ENCODE measurements at places on chromosomes 1 and 21.
A peak's percentile ranks its signal among the peaks of the same experiment; 100 is the strongest.

- DNase-seq: no peak
Observed at GRCh38 chr1:171805395-171806115, 24.1 kb downstream of the METTL13 start.

GRCh38 chr1:42479621-42480020, 16.5 kb downstream of the CCDC30 start:
- DNase-seq: no peak

DNA sequence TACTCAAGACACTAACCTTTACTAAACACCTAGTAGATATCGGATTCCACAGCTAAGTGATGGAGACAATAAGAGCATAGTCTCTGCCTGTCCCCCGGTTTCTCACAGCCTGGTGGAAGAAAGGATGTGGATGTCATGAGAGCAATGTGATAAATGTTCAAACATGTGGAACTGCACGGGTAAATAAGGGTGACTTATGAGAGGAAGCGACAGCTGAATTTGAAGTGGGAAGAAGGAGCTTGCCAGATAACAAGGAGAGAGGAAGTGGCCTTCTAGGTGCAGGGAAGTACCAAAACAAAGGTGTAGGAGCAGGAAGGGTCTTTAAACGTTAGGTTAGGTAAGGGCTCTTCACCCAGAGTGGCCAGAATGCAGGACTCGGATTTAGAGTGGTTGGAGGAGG, 178.6 kb upstream of the NRIP1 start:
- DNase-seq: no peak

- no peak for DNase-seq
Observed at GRCh38 chr1:31904339-31905092, 33.7 kb downstream of the PTP4A2 start.

GRCh38 chr1:47967864-47968555, 29.2 kb downstream of the TRABD2B start:
- DNase-seq: no peak

- no peak for DNase-seq
Observed at GRCh38 chr1:114316204-114316603, 162.5 kb upstream of the SYT6 start.

DNA sequence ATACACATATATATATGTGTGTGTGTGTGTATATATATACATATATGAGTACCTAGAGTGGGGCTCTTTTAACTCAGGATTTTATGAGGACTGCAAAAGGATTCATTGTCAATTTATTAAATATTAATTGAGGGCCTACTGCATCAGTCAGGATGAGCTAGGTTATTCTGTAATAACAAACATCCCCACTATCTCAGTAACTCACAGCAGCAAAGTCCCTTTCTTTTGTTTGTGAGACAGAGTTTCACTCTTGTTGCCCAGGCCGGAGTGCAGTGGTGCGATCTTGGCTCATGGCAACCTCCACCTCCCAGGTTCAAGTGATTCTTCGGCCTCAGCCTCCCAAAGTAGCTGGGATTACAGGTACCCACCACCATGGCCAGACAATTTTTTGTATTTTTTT, 63.8 kb upstream of the FAM20B start:
- no peak for DNase-seq

DNA sequence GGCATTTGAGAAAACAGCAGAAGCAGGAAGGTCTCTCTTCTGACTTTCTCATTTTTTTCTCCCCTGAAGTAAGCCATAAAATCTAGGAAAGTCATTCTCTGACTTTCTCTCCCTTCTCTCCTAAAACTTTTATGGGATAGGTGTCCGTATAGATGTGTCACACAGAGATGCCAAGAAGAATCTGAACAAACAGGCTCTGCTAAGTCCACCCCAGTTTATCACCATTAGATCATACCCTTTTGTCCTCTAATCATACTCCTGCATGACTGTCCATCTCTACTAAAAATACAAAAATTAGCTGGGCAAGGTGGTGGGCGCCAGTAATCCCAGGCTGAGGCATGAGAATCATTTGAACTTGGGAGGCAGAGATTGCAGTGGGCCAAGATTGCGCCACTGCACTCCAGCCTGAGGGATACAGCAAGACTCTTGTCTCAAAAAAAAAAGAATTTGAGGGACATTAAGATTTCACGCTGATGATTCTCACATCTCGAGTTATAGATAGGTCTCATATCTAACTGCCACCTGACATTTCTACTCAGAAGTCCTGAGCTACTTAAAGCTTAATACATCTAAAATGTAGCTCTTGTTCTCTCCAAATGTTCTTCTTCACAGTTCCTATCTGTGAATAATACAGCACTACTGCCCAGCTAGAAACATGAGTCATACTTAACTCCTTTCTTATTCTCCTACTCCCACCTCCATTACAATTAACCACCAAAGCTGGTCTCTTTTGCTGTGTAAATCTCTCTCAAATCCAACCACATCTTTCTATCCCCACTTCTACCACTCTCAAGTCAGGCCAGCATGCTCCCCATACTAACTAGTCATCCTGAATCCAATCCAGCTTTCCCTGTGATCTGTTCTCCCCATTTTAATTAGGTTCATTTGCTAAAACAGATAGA, 47.7 kb downstream of the ZNF644 start:
- no peak for DNase-seq

DNA sequence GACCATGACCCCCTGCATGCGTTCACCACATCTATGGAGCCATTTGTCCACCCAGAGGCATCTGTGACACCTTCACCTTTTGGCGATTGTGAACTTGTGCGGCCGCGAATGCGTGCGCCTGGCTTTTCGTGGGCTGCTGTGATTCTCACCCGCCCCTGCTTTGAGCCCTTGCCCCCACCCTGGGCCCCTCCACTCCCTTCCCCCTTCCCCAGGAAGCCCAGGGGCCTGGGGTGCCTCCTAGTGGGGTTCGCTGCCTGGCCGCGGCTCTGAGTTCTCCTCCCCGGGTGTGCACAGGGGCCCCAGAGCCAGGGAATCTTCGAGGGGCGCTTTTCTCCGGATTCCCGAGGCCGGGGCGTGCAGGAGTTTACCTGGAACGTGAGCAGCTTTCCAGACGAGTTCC, 97.9 kb upstream of the ACTRT2 start:
- no peak for DNase-seq

- no peak for DNase-seq
Observed at GRCh38 chr1:27076803-27077202, 64.2 kb upstream of the TENT5B start.

DNA sequence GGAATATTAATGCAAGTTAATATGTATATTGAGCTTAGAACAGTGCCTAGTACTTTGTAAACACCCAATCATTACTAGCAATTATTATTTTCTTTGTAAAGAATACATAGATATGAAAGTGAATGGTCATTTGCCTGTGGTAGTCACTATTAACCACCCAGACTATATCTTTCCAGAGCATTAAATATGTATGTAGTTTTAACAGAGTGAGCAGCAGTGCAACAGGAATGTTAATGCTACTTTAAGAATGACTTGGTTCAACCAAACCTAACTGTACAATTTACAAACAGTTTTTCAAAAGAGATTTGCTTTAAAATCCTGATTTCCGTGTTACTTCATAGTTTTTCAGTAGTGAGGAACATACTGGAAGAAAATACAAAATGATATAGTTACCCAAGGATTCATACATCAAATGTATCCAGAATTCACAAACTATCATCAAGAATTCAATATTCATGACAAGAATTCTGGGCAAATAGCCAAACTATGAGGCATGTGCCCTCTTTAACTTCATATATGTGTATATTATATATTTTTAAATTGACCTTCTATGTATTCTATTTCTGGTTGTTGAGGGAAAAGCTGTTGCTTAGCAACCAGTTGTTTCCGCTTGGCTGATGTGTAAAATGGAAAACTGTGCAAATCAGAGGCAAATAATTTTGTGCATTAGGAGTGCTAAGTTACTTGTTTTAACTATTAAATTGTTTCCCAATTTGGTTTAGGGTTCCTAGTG, 34.9 kb upstream of the IVNS1ABP start:
- DNase-seq: no peak

DNA sequence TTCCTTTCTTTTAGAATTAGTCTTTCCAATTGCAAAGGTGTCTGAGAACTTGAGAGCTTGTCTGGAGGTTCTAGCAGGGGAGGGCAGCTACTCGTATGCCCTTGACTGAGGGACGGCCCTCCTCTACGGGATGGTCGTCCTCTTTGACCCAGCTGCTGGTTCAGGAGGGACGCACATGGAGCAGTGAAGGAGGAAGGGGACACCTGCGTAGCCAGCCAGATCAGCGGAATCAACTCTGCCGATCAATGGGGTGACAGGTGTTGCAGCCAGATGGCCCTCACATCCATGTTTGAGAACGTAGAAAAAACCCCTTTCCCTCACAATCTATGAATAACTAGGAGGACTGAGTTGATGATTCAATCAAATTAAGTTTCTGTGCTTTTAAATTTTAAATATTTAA, 15.7 kb upstream of the A3GALT2 start:
- no peak for DNase-seq

- peak; percentile 28 for DNase-seq
Observed at GRCh38 chr1:201169971-201170532, 15.8 kb upstream of the TMEM9 start.

Data from right forelimb (tissue), 1 donor.